Effector CD4-positive, alpha-beta T cell (primary cell): ENCODE measurements at places on chromosomes 7 and 10.

DNA sequence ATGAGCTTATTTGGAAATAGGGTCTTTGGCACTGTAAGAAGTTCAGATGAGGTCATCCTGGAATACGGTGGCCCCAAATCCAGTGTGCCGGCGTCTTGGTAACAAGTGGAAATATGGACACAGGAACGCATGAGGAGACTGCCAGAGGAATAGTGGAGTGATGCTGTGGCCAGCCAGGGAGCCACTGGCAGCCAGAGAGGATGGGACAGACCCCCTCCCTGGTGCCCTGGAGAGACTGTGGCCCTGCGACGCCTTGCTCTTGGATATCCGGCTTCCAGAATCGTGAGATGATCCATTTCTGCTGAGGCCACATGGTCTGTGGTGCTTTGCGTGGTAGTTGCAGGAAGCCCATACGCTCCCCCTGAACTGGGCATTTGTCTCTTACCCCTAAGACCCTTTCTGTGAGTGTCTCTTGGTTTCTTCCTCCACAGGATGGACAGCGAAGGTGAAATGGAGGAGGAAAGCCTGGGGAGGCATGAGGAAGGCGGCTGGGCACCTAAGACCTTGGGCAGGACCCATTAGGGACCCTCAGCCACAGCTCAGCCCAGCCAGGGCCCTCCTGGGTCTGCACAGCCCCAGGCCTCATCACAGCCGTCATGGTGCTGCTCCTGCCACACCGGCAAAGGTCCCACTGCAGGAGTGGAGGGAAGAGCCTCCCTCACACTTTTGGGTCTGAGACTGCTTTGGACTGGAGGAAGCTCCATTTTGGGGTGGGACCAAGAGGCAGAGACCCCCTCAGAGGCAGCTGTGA lies 53.6 kb downstream of the INSIG1 start:
- no peak for DNase-seq

DNA sequence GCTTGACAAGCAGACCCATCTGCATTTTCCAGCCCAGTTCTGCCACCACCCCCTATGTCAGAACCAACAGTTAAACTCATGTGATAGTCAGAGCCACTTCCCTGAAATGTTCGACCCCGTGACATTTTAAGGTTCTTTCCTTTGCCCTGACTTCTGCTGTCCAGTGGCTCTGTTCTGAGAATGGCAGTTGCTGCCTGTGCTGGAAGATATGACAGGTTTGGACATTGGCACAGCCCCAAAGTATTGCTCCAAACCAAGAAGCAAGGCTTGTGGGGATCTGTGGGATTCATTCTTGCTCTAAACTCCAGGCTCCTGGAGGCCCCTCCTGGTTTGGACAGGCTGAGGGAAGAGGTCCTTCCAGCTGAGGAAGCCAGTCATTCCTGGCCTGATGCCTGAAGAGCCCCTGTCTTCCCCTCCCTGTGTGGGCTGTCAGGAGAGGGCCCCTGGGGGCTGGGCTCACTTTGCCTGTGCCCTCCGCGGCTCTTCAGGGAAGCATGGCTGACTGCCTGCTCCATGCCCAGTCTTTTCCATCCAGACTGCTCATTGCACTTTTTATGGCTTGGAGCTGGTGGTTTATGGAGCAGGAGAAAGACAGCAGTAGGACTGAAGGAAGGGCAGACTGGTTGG lies 138.0 kb downstream of the CDH23 start:
- DNase-seq, result no peak

DNA sequence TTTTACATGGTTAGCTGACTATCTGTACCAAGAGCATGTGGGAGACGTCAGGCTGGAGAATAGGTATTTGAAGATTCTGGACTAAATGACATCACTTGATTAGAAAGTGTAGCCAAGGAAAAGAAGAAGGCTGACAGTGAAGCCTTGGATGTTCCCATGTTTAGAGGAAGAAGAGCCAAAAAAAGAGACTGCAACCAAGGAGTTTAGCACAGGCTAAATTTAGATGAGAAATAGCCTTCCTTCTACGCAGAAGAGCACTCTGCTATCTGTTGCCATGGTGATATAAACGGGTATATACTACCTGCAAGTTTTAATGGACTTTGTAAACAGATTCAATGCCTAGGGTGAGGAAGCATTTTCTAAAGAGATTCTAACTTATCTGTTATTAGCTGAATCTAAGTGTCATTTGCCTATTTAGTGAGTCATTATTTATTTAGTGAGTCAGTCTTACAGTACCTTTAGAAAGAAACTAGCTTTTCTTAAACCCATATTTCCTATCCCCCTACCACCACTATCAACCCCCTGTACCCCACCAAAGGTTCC lies 69.8 kb downstream of the CDK6 start:
- DNase-seq, result no peak

- DNase-seq, result no peak
Measured at GRCh38 chr10:90204956-90205314, 503.5 kb downstream of the KIF20B start.

GRCh38 chr7:129122751-129123509 lies 21.6 kb upstream of the TSPAN33 start:
- no peak for DNase-seq

DNA sequence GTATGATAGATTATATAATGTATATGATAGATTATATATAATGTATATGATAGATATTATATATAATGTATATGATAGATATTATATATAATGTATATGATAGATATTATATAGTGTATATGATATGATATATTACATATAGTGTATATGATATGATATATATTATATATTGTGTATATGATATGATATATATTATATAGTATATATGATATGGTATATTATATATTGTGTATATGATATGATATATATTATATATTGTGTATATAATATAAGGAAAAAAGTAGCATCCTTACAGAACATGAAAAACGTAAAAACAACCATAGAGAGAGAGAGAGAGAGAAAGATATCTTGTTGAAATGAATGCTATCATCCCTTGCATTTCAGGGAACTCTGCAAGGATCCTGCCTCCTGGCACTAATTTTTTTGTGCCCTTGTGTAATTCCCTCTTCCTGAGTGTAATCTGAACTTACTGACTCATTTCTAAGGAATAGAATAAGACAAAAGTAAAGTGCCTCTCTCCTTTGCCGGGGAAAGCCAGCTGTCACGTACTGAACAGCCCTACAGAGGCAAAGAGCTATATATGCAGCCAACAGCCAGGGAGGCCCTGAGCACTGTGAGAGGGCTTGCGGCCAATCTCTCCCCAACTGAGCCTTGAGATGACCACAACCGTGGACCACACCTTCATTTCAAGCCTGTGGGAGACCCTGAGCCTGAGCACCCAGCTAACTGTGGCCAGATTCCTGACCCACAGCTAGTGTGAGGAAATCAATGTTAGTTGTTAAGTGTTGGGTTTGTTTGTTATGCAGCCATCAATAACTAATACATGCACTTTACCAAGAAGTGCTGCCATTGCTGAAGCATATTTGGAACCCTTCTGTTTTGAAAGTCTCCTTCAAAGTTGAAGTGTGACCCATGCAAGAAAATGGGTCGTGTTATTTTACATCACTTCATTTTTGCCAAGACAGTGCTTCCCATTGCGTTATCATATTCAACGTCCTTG lies 61.1 kb upstream of the EZH2 start:
- DNase-seq, result no peak

DNA sequence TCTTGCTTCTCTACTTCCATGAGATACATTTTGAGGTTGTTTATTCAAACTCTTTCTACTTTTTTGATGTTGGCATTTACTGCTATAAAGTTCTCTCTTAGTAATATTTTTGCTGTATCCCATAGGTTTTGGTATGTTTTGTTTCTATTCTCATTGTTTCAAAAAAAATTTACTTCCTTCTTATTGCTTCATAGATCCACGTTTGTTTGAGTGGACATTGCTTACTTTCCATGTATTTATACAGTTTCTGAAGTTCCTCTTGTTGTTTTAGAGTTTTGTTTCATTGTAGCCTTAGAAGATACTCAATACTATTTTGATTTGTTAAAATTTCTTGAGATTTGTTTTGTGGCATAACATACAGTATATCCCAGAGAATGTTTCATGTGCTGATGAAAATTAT lies 13.7 kb downstream of the TAS2R40 start:
- no peak for DNase-seq

- no peak for DNase-seq
Measured at GRCh38 chr7:158842486-158842885, 13.2 kb upstream of the ESYT2 start.

DNA sequence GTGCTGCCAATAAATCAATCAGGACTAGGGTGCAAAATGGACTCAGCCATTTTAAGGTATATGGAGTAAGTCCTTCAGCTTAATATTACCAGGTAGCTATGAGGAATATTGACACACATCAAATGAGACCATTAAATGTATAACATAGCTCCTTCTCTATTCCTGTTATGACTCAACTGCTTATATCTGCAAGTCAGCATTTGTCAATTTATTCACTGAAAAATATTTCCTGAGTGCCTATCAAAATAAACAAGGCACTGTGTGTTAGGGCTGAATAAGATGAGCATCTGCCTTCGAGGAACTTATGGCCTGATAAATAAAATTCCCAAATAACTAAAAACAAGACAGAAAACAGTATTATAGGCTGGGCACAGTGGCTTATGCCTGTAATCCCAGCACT lies 113.8 kb downstream of the CDK6 start:
- no peak for DNase-seq

GRCh38 chr10:103111918-103112877 lies 80.9 kb downstream of the NT5C2 start:
- DNase-seq, result no peak
